NCI-H446 treated with DMSO at 0.1 percent for 48 hours (cell line): ENCODE measurements at places on chromosomes 3 and 15.

GRCh38 chr15:42594095-42594494 is 18.7 kb downstream of the STARD9 start:
- DNase-seq: no peak

- DNase-seq: no peak
These were observed 30.6 kb downstream of the CTSH start for GRCh38 chr15:78914027-78914764.

DNA sequence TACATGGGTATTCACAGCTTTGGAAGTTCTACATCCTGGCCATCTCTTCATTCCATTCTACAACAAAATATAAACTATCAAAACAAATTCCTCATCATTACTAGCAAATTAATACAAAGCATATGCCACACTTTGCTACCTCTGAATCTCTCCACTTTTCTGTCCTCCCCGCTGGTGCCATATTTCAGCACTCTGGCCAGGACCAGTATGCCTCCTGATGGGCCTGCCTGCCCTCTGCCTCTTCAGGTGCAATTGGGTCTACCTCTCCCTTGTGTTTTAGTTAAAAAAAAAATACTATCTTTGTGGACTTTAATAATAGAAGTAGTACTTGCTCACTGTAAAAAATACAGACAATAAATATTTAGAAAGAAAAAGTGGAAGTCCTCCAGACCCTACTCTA is 448.8 kb downstream of the WDR72 start:
- DNase-seq: no peak

DNA sequence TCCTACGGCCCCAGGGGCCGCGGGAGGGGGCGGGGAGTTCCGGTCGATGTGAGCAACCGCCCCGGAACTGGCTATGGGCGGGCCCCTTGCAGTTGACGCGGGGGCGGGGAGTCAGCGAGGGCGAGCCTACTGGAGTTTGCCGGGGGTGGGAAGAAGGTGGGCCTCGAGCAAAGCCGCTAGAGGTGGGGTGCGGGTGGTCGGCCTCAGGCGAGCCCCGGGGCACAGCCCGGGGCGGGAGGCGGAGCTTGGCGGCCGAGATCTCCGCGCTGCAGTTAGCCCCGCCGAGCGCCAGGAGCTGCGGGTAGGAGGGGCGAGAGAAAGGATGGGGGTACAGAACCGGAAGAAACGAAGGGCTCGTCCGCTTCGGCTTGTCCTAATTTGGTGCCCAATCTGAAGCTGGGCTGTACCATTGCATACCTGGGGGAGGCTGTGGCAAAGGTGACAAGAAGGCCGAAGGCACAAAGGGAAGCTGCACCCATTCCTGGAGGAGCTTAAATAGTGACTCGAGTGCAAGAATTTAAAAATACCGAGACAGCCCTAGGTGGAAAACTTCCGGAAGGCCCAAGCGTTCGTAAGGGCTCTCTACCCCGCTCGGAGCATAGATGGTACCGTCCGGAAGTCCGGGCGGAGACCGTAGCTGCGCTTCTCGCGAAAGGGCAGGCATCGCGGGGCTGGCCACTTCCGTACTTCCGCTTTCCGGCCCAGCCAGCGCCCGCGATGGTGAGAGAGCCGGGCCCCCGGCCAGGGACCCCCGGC is at the start of the genes ARPC4 and TADA3:
TSS of gene ARPC4 (plus strand) at position 678 of the 756 bp plus-strand sequence. CDS start at position 718, 40 bp downstream.
TSS of gene TADA3 (minus strand) at position 69 of the 756 bp plus-strand sequence. CDS start 1,007 bp downstream, outside the sequence.
- DNase-seq: peak; percentile 85

DNA sequence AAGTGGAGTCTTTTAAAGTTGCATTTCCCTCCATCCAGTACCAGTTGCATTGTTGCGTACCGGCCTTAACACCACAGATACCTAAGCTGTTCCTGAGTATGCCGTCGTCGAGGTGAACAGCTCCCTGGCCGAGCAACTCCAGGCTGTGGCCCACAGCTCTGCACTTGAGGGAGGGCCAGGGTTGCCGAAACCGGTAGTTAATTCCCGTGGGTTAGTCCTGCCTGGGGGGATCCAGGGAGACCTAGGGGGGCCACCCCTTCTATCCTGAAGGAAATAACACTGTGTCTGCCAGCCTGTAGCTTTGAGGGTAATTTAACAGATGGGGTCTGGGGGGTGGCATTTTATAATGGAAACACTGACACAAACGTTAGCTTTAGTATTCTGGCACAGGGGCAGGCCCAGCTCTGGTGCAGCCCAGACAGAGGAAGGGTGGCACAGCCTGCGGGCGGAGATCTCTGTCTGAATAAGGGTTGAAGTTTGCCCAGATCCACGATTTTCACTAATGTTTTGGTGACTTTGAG is 60.8 kb downstream of the RGMA start:
- DNase-seq: no peak

DNA sequence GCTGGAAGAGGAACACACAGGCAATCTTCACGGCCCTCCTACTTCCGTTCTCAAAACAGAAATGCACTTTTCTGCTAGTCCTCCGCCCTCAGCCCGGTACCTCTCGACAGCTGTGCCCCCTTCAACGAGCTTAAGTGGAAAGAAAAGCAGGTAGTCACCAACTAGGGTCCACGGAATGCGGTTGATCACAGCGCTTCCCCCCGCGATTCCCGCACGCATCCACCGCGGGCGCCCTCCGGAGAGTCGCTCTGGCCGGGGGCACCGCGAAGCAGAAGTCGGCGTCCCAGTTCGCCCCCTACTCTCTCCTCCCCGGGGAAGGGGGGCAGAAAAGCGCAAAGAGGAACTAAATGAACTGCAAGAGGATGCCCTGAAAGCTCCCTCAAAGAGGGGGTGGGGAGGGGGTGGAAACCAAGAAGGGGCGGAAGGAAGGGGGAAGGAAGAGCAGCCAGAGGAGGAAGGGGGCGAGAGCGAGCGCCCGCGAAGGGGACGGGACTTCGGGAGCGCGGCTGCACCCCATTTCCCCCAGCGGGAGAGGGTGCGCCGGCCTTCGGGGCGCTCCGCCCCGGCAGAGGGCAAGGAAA is 738 bp downstream of the ACAP2 start:
- no peak for DNase-seq

- DNase-seq: no peak
These were observed 13.6 kb upstream of the CSPG5 start for GRCh38 chr3:47592066-47592795.

GRCh38 chr15:62389885-62390790 is 225.1 kb upstream of the C2CD4B start:
- no peak for DNase-seq

DNA sequence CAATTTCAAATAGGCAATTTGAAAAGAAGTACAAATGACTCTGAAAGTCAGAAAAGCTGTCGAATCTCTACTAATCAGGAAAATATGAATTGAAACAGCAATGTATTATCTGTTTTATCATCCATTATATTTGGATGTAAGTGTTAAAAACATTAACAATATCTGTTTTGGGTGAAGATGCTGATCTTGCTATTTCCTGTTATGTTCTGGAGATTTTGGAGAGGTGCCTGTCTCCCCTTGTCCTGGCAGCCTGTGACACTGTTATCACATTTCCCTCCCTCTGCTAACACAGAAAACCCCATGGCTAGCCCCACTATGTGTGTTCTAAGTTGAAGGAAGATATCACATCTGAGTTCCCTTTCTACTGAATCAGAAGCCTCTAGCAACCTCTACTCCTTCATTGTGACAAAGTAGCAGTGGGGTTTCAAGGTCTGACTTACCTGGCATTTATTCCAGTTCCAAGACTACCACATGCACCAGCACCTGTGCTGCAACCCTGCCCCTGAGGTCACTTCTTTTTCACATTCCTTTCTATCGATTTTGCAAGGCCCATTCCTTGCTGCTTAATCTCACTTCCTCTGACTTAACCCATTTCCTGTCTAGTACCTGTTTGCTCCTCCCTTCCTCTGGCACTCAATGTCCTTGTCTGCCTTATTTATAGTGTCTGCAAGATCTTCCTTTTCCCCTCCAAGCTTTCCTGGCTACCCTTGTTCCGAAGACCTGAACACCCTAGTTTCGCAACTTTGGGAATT is 95.5 kb upstream of the COL8A1 start:
- no peak for DNase-seq
